ENCODE measurements at places on chromosomes 5 and 9.

- DNase-seq: no peak
These were observed 33.0 kb upstream of the SLC25A51 start for GRCh38 chr9:37936965-37937364.

DNA sequence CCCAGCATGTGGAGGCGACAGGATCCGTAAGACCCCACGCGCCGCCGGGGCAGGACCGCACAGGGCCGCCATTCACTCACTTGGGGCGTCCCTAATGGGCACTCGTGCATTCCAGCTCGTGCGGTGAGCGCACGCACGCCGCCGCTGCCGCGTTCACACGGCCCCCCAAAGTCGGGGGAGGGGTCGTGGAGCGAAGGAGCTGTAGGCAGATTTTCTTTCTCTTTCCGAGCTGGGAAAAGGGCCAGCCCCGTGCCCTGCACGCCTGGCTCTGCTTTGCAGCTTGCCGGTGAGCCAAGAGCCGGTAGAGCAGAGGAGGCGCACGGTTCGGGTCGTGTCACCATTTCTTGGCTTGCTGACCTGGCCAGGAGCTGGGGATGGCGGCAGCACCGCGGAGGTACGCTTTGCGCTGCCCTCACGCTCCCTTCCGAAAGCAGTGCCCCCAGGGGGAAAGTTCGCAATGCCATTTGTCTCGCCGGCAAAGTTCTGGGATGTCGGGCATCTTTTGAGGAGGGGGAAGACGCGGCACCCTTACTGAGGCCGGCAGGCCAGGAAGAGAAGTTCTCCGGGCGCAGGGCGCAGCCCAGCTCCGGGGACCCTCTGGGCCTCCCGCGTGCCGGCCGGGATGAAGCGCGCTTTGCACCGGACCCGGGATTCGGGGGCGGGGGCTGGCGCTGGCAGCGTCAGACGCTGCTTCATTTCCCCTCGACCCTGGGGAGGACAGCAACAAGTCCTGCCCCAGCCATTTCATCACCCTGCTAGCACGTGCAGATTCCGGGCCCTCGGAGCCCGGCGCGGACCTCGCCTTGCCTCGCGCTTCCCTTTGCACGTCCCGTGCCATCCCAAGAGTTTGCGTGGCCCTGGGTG lies 898 bp downstream of the STC2 start:
- DNase-seq: no peak

DNA sequence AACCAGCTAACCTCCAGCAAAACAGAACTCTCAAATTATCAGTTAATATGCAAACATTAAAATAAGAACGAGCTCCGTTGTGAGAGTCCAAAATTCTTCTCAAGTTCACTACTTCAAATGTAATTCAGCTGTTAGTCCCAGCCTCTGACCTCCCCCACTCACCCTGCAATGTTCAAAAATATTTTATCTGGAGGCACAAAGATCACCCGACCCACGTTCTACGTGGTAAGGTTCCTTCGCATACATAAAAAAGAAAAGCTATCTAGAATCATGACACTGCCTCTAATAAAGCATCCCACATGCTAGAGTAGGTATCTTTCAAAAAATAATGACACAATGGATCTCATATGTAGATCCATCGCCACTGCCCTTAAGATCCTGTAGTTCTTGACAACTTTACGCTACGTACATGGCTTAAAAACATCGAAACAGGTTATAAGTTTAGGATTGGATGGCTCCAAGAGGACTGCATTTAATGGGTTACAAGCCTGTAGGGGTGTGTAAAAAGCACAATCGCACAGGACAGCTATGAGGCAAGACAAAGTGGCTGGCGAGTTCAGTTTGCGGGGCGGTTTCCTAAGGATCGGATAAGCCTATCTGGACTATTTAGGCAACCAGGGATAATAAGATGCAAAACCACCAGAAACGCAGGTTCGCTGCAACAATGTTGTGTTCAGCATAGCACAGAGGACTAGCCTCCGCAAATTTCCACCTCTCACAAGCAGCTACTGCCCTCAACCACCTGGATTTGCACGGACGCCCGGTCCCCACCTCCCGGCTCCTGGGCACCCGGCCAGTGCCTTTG lies 969 bp downstream of the CLK4 start:
- DNase-seq: no peak

DNA sequence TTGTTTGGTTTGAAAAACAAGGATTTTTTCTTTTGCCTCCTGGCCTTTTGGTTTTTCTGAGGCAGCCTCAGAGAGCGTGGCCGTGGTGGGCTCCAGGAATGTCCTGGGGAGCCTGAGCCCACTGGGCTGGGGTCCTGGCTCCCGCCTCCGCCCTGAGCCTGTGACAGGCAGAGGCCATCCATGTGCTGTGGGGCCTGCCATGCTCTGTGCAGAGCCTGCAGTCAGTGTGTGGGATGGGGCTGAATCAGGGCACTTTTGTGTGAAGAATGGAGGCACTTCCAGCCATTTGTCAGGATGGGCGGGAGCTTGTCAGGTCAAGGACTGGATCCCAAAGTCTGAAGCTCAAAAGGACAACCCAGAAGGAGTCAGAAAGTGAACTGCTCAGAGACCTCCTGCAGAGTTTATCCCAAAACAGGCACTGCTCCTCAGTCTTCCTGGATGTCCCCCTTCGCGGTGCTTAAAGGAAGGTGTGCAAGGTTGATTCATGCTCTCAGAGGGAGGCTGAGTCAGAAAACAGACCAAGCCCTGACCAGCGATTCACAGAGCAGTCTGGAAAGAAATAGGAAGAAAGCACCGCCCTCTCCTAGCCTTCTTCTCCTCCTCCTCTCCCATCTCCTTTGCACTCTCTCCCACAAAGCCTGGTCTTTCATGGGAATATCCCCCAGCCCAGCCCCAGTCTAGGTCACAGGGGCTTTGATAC lies 53.2 kb downstream of the MVB12B start:
- no peak for DNase-seq

DNA sequence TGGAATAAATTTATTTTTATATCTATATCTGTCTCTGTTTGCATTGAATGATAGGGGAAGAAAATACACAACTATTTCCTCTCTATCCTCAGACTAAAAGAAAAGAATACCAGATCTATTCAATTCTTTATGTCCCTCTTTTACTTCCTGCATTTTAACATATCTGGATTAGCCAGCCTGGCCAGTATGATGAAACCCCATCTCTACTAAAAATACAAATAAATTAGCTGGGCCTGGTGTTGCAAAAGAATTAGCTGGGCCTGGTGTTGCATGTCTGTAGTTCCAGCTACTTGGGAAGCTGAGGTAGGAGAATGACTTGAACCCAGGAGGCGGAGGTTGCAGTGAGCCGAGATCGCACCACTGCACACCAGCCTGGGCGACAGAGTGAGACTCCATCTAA lies 182.0 kb downstream of the LURAP1L start:
- DNase-seq: no peak

DNA sequence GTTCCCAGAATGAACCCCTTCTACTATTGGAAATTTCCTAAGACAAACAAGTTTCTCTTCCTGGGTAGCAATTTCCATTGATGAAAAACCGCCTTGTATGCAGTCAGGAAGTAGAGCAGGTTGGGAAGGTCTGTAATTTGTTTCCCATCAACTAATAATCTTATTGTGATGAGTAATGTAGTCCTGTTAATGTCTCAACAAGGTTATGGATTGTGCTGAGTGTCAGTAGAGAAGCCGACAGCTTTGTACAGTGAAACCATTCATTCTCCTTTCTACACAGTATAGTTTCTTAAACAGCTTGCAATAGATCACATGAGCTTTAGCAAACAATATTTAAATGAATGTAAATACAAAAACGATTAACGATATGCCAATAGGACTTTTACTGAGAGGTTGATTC lies 355.4 kb upstream of the WWC1 start:
- DNase-seq: no peak

- DNase-seq: no peak
These were observed 112.3 kb upstream of the GDNF start for GRCh38 chr5:37951946-37952721.
